ENCODE measurements at places on chromosomes 6 and 20.

- DNase-seq, result peak; percentile 70
Observed at GRCh38 chr6:130293800-130294199, 71.0 kb upstream of the SAMD3 start.

- no peak for DNase-seq
Observed at GRCh38 chr6:22155551-22155950, 141.3 kb downstream of the PRL start.

GRCh38 chr6:152290693-152291092, 346.5 kb downstream of the SYNE1 start:
- no peak for DNase-seq

DNA sequence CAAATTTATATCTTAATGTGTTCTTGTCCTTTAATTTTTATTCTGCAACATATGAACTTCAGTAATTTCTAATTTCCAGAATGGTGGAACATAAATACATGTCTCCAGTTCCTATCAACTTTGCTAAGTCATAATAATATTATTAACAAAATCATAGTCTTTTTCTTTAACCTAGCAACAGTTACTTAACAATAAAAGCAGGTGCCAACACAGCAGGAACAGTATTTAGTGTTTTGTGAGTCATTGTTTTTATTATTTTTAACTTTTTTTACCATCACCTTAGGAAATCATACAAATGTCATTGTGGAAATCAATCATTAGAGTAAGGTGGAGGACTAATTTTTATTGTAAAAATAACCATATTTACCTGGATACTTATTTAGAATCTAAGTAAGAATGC, 133.5 kb downstream of the PLCB1 start:
- DNase-seq, result no peak

- DNase-seq, result no peak
Observed at GRCh38 chr6:154360476-154360875, 3.9 kb upstream of the IPCEF1 start.

DNA sequence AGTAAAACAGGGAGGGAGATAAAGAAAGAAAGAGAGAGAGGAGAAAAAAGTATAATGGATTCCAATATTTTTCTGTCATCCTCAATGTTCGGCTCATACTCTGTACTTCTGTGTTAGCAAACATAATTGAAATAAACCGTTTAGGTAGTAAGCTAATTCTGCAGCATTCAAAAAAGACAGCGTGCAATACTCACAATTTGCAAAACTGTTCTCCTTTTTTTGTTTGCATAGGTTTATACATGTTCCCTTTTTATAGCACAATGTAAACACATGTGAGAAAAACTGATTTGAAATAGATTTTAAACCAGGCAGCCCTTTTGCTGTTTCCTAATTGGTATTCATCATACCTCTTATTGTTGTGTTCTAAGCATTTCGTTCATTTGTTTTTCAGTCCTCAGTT, 188.9 kb downstream of the PLCB1 start:
- no peak for DNase-seq

GRCh38 chr6:43855247-43855646, 85.2 kb downstream of the VEGFA start:
- no peak for DNase-seq

- no peak for DNase-seq
Observed at GRCh38 chr6:136612666-136613389, 62.6 kb upstream of the MAP7 start.

GRCh38 chr6:1515781-1516180, 93.9 kb upstream of the FOXC1 start:
- no peak for DNase-seq

DNA sequence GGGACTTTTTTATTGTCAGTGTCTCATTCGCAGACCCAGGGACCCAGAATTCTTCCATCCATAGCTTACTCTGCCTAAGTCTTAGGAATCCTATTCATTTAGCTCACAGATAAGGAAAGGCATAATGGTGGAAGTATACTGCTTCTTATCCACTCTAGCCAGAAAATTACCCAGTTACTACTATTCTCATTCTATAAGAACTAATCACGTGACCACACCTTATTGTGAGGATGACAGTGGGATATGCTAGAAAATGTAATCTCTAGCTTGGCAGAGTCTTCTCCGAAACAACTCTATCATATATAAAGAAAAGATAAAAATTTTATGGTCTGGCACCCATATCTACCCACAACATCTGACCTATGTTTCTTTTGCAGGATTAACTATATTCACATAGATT, 21.2 kb downstream of the TFAP2D start:
- DNase-seq, result no peak

GRCh38 chr6:21594416-21595281, 1.1 kb downstream of the SOX4 start:
- peak; percentile 34 for DNase-seq

- DNase-seq, result peak; percentile 82
Observed at GRCh38 chr20:5918856-5919625, 31.3 kb downstream of the TRMT6 start.

GRCh38 chr20:30593572-30593971, 663.9 kb upstream of the DEFB115 start:
- DNase-seq, result no peak

DNA sequence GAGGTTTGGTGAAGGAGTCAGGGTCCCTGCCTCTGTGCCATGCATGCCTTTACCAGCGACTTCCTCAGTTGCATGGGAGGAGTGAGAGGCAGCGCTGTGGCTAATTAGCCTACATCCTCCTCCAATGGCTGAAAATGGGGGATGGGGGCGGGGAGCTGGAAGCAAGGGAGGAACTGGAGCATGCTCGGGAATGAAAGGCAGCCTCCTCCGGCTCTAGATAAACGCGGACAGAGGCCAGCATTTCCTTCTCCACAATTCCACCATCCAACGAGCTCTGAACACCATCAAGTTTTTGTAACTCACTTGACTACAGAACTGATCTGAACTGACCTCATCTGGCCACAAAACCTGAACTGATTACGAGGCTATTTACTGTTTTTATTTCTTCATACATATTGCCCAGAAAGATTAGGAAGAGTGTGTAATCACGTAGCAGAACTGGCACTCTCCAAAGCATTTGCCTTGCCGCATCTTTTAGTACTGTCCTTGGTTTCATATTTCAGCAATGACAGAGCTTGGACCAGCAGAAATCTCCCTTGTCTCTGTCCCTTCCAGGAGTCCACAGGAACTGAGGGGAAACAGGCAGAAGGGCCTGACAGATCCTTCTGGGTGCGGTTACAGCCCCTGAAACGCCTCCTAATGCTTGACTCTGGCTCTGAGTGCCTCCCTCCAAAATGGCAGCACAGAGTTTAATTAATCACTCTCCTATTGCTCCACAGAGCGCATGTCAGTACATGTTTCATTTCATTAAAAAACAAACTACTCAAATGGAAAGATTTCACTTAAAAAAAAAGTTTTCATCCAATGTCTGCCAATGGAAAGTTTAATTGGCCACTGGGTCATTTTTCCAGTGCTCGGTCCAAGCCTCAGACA, 58.2 kb upstream of the TRAF3IP2 start:
- DNase-seq, result no peak

DNA sequence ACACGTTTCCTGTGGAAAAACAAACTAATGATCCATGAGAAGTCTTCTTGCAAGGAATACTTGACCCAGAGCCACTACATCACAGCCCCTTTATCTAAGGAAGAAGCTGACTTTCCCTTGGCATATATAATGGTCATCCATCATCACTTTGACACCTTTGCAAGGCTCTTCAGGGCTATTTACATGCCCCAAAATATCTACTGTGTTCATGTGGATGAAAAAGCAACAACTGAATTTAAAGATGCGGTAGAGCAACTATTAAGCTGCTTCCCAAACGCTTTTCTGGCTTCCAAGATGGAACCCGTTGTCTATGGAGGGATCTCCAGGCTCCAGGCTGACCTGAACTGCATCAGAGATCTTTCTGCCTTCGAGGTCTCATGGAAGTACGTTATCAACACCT, 35.4 kb downstream of the GCNT2 start:
- no peak for DNase-seq

DNA sequence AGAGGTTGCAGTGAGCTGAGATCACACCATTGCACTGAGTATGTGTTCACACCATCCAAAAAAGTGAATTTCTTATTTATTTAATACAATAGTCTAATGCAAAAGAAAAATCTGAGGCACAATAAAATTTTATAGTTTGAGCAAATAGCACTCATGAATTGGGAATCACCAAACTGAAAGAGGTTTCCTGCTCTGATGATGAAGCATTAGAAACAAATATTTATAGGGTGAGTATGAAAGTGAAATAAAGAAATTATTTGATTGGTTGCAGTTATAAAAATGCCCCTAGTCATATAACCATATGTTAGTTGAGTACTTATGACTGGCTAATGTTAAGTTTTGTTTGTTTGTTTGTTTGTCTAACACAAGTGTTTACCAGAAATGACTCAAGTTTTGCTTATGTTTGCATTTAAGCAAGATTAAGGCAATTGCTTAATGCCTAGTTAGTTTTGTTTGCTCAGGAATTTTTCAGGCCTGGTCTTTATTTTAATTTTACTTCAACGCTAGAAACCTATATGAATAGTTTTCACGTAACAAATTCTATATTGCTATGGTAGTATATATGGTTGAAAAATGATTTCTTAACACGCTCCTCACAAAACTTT, 151.5 kb upstream of the FAM83B start:
- peak; percentile 66 for DNase-seq

GRCh38 chr6:140485740-140486449, 1111.4 kb upstream of the CITED2 start:
- peak; percentile 86 for DNase-seq

DNA sequence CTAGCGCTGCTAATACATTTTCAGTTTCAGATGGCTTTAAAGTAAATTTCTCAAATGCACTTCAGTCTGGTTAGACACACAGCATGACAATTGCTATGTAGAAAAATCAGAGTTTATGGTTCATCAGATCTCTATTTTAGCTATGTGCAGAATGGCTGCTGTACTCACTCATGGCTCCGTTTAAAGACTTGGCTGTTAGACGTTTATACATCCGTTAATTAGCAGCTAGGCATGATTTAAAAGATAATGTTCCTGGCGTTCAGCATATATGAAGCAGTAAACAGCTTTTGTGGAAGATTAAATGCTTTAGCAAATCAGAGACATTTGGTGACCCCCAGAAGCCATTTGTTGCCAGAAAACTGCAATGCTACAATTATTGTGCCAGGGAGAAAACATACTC, 350.0 kb upstream of the MANEA start:
- DNase-seq, result no peak

GRCh38 chr20:55173601-55174000, 698.2 kb downstream of the DOK5 start:
- no peak for DNase-seq

- no peak for DNase-seq
Observed at GRCh38 chr6:41411961-41412360, 76.6 kb downstream of the NCR2 start.

- no peak for DNase-seq
Observed at GRCh38 chr6:6686176-6686575, 97.7 kb downstream of the LY86 start.

DNA sequence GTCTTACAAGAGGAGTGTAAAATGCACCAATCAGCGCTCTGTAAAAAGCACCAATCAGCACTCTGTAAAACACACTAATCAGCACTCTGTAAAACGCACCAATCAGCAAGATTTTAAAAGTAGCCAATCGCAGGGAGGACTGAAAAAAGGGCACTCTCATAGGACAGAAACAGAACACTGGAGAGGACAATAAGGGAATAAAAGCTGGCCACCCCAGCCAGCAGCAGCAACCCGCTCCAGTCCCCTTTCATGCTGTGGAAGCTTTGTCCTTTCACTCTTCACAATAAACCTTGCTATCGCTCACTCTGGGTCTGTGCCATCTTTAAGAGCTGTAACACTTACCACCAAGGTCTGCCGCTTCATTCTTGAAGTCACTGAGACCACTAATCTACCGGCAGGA, 1.7 kb upstream of the AIG1 start:
- peak; percentile 27 for DNase-seq

DNA sequence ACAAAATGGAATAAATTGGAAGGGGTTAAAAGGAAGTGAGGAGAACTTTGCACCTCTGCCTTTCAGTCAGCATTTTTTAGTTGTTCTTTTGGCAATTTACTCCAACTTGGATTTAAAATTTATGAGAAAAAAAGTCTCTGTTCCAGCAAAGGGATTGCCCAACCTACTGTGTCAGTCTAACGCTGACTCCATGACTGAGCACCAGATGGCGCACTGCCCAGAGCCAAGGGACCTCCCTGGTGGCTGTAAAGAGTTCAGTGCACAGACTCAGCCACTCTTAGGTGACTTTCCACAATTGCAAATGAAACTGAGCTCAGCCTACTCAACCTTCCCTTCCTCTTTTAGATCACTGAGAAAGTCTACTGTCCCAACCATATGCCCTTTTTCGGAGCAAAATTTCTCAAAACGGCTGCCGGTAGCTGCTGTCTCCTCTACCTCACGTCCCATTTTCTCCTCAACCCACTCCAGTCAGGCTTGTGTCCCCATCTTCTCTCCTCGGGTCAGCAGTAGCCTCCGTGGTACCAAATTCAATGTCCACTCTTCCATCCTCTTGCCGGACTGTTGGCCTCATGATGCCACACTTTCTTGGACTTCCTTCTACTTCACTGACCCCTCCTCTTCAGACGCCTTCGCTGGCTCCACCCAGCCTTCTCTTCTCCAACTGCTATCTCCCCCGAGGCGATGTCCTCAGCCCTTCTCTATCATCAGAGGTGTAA, 38.7 kb downstream of the GSTA2 start:
- peak; percentile 80 for DNase-seq

GRCh38 chr20:58645412-58645968, 5.6 kb upstream of the STX16 start:
- DNase-seq, result peak; percentile 99

GRCh38 chr20:37296371-37296770, 6.9 kb downstream of the MANBAL start:
- no peak for DNase-seq

DNA sequence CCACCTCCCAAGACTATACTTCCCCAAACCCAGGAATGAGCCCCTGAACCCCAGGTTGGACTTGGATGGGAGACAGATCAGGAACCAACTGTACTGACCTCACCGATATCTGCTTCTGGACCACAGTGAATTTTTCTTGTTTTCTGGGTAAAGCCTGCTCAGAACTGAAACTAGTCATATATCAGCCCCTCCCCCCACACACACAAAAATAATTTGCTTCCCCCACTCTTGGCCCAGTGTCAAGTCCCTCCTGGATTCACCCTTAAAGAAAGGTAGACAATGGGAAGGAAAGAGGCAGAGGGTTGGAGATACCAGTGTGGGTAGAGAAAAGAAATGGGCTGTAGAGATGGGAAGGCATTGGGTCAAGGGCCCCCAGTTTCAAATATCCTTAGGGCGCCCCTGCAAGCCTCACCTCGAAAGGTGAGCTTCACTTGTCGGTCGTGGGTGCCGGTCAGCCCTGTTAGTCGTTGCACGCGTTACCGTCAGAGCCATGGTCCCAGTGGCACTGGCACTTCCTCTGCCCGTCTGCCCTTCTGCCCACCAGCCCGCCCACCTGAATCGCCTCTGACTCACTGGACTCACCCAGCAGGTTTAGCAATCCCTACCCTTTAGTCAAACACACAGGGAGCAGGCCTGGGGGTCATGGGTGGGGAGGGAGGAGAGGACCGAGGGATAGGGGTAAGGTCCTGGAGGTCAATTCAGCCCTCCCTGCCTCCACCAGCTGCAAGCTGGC, 8.5 kb upstream of the SPAG4 start:
- DNase-seq, result peak; percentile 93
